ENCODE measurements at places on chromosomes 13 and 19.

- DNase-seq = no peak
These were observed 1.0 kb downstream of the MBNL2 start for GRCh38 chr13:97223037-97223710.

GRCh38 chr19:13526552-13526951 lies 20.3 kb upstream of the CACNA1A start:
- no peak for DNase-seq

GRCh38 chr13:20608438-20609020 lies 41.6 kb downstream of the IFT88 start:
- no peak for DNase-seq

DNA sequence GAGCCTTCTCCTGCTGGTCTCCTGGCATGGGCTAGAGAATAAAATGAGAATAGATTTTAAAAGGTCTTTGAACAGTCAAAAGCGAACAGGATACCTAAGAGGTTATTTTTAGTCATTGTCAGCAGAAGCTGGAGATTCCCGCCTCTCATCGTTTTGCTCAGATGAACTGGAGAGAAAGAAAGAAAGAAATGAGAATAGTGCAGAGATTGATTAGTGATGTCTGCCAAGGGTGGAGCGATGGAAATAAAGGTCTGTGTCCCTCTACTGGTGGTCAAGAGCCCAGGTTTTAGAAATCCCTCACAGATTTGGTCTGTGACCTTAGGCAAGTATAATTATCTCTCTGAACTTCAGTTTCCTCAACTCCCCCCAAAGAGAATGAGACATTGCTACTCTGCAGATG lies 5.3 kb downstream of the NCAN start:
- no peak for DNase-seq

DNA sequence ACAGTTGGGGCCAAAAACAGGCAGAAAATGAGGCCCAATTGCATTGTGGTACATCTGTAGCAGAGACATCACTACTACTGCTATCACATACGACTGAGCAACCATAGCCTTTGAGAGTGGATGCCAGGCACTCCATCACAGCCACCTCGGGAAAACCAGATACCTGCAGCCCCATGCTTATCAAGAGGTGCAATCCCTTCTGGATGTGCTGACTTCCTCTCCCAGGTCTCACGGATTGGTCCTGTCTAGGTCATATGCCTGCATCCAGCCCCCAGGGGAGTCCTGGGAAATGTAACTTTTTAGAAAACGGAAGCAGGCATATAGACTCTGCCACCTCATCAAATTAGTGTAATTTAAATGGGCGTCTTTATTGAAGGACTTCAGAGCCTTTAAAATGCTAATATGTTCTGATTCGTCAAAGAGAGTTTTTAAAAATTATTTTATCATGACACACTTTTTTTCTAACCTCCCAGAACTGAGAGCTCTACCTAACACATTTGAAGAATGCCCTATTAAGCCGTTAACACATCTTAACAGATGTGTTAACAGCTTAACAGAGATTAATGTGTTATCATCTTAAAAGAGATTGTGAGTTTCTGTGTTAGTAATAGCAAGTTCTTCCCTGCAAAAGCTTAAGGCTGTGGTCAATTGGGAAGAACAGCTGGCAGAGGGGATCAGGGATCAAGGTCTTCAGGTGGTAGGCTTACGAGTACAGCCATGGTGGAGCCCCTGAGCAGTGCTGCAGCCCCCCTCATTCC lies 63.9 kb downstream of the DLEU7 start:
- no peak for DNase-seq

GRCh38 chr13:111614009-111614408 lies 293.6 kb downstream of the TEX29 start:
- DNase-seq = no peak

GRCh38 chr19:21454901-21455300 lies 50.5 kb upstream of the ZNF429 start:
- no peak for DNase-seq

- DNase-seq = peak; percentile 65
These were observed 1.6 kb downstream of the PKN1 start for GRCh38 chr19:14434543-14435319.

DNA sequence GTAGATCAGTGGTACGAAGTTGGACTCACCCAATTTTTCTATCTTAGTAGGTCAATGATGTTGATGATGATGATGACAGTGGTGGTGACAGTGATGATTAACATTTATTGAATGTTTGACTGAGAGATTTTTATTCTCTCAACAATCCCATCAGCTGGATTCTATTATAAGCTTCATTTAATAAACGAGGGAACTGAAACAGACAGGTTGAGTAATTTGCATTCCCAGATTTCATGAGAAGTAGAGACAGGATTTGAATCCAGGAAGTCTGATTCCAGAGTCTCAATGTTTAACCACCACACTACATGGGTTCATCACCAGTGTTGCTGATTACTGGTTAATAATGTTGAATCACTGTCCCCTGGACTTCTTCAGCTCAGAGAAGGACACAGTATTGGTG lies 168.9 kb downstream of the FLT1 start:
- no peak for DNase-seq

- DNase-seq = no peak
These were observed 394.2 kb downstream of the ITGBL1 start for GRCh38 chr13:101846701-101847100.
